Stimulated activated CD8-positive, alpha-beta memory T cell treated with anti-CD3 and anti-CD28 coated beads, Interleukin-15, amount 100 ng/mL, for 48 hours (primary cell): ENCODE measurements at places on chromosomes 5 and 9.

- no peak for DNase-seq
Measured at GRCh38 chr5:95620870-95621838, 1.3 kb downstream of the GPR150 start.

DNA sequence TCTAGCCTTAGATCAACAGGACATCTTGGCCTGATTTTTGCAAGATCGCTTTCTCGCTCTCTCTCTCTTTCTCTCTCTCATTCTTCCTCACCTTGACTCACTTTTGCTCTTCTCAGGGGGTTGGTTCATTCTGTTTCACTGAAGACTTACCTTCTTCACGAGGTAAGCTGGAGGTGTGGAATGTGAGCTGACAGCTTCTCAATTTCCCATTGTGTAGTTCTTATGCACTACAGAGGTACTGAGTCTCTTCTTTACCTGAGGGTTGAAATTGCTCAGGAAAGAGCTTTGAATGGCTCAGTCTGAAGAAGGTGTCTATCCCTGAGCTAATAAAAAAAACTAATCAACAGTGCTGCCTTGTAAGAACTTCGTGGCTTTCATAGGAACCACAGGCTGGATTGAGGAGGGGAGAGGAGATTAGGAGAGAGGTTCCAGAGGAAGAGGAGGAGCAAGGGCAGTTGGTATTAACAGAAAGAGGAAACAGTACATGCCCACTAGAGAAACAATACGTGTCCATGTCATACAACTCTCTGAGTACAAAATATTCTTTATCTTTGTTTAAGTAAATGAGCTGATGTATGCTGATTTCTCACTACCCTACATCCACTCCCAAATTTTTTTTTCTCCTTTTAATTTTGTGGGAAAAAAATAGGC is 192.2 kb downstream of the TMEM167A start:
- DNase-seq, result no peak

DNA sequence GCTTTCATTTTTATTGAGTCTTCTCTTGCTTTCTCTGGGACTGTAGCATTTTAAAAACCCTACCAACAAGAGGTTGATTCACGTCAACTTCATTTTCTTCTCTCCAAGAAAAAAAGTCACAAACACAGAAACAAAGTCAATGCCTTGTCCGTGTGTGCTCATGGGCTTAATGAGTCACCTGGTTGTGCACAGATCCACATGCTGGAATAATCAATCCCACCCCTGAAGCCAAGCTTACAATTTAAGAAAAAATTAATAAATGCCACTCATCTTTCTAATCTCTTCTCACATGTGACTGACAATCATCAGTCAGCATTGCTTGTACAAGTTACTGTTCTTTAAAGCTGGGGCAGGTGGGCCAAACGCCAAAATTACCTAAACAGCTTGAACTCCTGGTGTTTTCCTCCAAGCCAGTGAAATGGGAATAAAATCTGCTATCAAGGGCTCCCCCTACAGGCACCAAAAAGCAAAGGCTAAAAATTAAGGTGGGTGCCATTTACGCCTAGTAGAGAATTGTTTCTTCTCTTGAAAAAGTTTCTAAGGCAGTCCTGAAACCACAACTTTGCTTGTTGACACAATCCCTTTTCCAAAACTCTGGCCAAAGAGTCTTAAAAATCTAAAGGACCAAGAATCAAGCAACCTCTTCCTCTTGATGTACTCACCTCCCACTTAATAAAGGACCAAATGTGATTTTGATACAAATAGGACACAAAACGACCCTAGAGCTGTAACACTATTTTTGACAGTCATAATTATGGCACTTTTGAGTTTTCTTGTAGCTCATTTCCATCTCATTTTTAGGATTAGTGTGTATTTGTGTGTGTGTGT is 21.3 kb downstream of the TRMO start:
- no peak for DNase-seq

DNA sequence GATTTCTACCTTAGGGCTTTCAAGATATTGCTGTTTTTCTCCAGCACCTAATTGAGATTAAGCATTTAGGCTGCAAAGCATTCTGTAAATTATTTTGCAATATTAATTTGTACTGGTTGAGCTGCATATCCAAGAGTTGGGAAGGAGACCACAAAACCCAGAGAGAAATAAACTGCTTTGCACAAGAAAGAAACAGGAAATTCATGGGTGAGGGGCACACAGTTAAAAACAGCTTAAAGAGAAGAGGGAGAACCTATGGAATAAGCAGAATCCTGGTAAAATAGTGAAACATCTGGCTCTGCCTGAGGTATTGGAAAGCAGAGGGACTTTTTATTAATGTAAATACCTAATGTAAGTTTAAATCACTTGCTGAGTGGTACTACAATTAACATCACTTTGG is 243.0 kb downstream of the TMEM167A start:
- no peak for DNase-seq

GRCh38 chr5:96297290-96297689 is 135.8 kb downstream of the PCSK1 start:
- DNase-seq, result no peak
